Stimulated activated CD4-positive, alpha-beta T cell treated with anti-CD3 and anti-CD28 coated beads, TNF-alpha, amount 100 ng/mL, for 4 hours (primary cell): ENCODE measurements at places on chromosomes 2 and 18.

DNA sequence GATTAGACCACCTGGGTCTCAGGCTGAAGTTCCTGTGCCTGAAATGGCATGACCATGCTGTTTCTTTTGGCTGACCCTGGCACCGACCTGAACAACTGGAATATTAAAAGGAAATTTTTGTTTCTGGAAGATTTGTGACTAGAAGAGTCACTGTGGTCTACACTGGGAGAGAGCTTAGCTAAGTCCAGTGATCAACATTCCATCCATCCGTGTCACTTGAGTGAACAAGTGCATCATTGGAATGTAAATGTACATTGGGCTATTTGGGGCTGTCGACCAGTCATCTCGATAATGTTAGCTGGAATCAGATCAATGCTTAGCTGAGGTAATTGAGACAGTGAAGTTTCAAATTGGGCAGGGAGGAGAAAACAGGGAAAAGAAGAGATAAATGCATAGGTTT, 95.4 kb upstream of the CCDC85A start:
- no peak for DNase-seq

- DNase-seq, result no peak
These were observed 1615.2 kb upstream of the ACVR2A start for GRCh38 chr2:146229508-146230155.

- no peak for DNase-seq
These were observed 313.7 kb downstream of the ZNF521 start for GRCh38 chr18:25038261-25038660.

GRCh38 chr2:19863303-19864041, 38.3 kb downstream of the TTC32 start:
- peak; percentile 32 for DNase-seq
